Stromal cell of bone marrow (primary cell): ENCODE measurements at places on chromosomes 1 and 21.

GRCh38 chr21:15616864-15617574 is 112.8 kb upstream of the USP25 start:
- DNase-seq: no peak

GRCh38 chr1:160118928-160119327 is 3.4 kb downstream of the ATP1A2 start:
- no peak for DNase-seq

DNA sequence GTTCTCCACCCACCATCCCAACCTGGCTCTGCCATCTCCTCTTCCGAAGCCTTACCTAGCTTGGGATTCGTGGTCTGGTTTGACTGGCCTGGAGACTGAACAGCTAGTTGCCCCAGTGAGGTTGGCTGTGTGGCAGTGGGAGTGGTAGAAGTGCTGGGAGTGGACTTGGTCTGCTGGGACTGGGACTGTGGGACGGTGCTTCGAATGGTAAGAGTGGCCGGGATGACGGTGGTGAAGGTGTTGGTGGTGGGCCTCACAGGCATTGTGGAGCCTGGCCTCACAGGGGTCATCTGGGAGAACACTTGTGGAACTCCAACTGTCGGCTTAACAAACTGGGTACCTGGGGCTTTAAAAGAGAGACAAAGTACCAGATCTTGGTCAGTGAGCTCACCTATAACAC is 28.7 kb downstream of the PSMB4 start:
- DNase-seq: no peak

DNA sequence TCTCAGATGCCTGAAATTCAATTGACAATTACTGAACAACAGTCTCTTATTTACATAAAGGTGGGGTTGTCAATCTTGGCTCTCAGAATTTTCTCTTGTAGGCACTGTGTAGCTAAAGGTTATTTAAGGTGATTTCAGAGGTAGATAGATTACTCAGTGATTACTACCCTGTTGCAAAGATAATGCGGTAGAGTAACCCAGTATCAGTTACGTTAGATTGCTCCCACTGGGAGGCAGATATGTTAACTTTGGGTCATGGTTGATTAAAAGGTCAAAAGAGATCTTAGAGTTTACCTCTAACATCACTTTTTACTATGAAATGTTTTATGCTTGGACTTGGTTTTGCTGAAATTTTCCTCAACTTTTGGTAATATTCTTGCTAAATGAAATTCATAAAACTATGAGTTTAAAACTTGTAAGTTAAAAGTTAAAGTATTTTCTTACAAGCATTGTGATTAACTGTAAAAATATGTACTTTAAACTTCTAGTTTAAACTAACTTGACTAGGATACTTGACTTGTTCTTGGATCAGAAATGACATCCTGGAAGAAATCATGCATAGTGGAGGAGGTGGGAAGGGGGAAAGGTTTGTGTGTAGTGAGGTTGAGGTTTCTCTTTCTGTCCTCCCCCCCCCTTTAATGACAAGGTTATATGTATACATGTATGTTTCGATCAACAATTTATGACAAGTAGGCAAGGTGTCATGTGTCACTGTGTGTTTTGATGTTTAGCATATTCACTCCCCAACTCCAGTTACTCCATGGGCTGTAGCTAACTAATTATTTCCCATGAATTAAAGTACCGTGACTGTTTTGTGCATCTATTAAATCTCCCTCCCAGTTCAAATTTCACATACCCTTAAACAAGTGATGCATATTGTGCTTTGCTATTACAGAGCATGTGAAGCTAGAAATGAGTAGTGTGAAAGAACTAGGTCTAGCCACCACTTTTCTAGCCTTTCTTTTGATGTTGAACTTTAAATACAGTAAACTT is 2.9 kb downstream of the LAMC1 start:
- DNase-seq: no peak

DNA sequence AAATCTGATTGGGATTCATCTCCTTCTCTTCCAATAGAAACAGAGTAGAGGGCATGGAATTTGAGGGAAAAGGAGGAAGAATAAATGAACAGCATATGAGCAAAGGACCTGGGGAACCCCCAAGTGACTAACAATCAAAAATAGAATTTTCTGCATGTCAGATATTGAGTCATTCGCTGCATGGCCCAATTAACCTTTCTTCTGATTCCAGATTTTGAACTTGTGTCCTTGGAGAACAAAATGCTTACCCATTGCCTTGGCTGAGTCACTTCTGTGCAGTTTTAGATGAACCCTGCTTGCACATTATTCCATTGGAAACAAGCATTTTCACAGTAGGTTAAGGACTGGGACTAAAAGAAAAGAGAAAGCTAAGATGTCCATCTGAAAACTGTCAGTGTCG is 390.5 kb downstream of the ST6GALNAC3 start:
- peak; percentile 40 for DNase-seq

DNA sequence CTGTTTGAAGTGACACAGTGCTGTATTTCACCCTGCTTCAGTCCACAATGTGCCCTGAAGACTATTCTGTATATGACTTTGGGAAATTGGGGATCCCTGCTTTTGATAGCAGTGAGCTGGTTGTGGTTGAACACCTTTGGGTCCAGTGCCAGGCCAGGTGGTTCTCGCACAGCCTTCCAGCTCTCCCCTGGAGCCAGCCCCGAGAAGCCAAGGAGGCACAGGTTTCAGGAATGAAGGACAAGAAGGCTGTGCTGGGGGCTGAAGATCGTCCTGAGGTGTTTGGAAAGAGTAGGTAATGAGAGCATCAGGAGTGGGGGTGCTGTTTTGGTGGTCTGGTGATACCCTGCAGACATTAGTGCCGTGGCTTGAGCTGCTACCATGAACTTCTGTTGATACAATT is 131.4 kb upstream of the COL6A1 start:
- DNase-seq: no peak

GRCh38 chr21:44260791-44261631 is 686 bp downstream of the DNMT3L start:
- DNase-seq: no peak
